ENCODE measurements at places on chromosomes 12 and 14. TPM values are rescaled to one million over a fixed set of nuclear protein-coding genes. Genes with fewer than 3 reads are reported as not detected.

GRCh38 chr14:100072783-100073346, 7.6 kb downstream of the EVL start:
- peak; percentile 62 for DNase-seq

The SLC5A8 gene
- 0.35 TPM for total RNA-seq

The TDRD9 gene
- 1.1 TPM for total RNA-seq

DNA sequence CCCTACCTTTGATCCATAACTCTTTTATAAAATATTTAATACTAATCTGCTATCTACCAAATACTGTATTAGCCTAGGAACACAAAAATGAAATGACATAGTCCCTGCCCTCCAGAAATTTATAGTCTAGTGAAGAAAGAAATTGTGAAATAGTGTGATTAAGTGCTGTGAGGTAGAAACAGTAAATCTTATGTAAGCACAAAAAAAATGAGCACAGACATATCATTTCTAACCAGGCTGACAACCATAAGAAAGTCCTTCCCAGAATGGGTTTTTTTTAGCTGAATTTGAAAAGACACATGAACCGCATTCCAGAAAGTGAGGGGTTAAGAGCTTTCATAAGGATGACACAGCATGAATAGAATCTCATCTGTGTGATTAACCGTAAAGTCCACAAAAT, 145.9 kb downstream of the SOX5 start:
- DNase-seq = no peak

- peak; percentile 97 for DNase-seq
Measured at GRCh38 chr12:50924439-50925341, 27.7 kb upstream of the HIGD1C start.

All from colonic mucosa (tissue), 4 donors.